ENCODE measurements at places on chromosomes 5 and 9.

- peak; percentile 3 for DNase-seq
Observed at GRCh38 chr5:59746241-59746765, 147.2 kb downstream of the PDE4D start.

DNA sequence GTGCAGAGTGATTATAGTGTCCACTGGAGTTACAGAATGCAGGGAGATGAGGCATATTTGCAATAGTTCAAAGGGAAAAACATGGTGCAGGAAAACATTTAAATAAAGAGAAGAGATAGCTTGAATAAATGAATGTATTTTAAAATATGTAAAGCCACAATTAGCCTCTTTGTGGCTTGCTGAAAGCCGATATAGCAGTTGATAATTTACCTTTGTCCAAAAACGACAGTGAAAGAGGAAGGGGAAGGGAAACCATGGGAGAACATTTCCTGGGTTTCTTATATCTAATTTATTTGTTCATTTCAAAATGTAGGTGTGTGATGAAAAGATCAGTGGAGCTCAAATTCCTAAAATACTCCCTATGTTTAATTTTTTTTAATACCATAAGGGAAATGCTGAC, 156.1 kb downstream of the DENND1A start:
- DNase-seq, result no peak

DNA sequence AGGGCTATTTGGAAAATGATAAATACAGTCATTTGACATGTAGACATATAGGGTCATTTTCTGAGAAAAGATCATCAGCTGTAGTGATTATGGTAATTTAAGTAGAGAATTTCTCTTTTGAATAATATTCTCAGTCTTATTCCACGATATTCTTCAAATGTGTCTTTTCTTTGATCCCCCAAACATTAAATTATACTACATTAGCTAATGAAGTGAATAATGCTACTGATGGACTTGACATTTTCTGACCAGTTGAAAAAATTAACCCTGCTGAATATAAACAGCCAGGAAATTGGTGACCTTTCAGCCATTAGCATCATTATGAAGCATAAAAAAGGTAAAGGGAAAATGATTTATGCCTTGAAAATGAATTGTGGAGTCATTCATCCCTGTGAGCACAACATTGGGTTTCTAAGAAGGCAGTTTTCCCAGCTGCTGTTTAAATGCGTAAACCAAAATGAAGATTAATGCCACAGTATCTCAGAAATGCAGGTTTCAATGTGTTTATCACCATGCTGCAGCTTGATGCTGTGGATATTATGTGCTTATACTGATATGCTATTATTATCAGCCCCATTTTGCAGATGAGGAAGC, 489.1 kb downstream of the KCTD16 start:
- no peak for DNase-seq

GRCh38 chr5:158273035-158273434, 414.1 kb upstream of the CLINT1 start:
- DNase-seq, result no peak

- DNase-seq, result no peak
Observed at GRCh38 chr9:12997009-12997408, 222.2 kb downstream of the LURAP1L start.

DNA sequence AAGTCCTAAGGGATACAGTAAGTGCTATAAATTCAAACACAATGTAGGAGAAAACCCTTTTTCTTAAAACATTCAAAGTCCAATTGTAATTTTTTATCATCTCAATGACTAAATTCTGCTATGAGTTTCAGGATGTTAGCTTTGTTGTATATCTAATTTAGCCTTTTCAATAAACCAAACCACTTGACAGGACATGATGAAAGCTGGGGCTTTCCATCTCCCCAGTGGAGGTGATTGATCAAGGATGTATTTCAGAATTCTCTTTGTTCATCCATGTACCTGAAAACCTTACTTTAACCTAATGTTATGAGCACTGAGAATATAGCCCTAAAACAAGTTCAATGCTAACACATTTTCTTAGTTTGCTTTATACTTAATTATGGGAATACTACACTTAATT, 639.0 kb upstream of the ITGA1 start:
- no peak for DNase-seq

DNA sequence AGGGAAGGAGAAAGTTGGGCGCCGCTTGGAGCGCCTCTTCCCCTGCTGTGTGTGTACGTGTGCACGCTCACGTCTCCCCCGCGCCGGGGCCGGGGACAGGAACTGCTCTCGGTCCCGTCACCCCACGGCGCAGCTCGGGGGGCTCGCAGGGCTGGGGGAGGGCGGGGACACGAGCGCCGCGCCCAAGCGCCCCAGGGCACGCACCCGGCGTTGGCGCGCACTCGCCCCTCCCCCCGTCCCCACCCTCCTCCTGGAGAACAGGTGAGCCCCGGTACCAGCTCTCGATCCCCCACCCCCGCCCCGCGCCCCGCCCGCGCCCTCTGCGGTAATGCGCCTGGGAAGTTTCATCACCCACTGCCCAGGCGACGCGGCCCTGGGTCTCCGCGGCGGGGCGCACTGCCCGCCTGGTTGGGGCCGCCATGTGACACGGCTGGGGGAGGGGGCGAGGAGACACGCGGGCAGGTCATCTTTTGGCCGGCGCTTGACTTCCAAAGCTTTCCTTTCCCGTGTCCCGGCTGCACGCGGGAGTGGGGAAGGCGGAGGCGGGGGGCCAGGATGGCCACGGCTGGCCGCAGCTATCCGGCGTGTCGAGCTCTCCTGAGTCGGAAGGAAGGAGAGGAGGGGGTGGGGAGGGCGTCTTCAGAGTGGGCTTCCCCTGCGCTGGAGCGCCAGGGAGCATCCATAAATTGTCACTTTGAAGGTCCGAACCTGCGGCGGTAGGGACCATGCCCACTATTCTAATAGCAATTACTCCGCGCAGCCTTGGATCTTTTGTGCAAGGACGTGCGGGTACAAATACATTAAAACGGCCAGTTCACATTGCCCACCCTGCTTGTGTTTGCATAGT, 1.5 kb upstream of the STC2 start:
- DNase-seq, result peak; percentile 78
